ENCODE measurements at places on chromosomes 12 and 14. TPM values are rescaled to one million over a fixed set of nuclear protein-coding genes. Genes with fewer than 3 reads are reported as not detected.
A peak's percentile ranks its signal among the peaks of the same experiment; 100 is the strongest.

Gene SERPINA3
- not detected for total RNA-seq

Gene OR4K2
- total RNA-seq: not detected

Gene CFAP251
- total RNA-seq: 6.8 TPM

Gene C12orf60
- total RNA-seq: 0.32 TPM

Gene GRIN2B
- total RNA-seq: under 0.01 TPM

Gene PTPN21
- 14.2 TPM for total RNA-seq

Gene RPS6KL1
- total RNA-seq: 2.2 TPM

Gene CNTN1
- 2.6 TPM for total RNA-seq

Gene KRT82
- total RNA-seq: not detected

GRCh38 chr12:95336387-95337067 is 118.9 kb downstream of the VEZT start:
- peak; percentile 88 for DNase-seq

DNA sequence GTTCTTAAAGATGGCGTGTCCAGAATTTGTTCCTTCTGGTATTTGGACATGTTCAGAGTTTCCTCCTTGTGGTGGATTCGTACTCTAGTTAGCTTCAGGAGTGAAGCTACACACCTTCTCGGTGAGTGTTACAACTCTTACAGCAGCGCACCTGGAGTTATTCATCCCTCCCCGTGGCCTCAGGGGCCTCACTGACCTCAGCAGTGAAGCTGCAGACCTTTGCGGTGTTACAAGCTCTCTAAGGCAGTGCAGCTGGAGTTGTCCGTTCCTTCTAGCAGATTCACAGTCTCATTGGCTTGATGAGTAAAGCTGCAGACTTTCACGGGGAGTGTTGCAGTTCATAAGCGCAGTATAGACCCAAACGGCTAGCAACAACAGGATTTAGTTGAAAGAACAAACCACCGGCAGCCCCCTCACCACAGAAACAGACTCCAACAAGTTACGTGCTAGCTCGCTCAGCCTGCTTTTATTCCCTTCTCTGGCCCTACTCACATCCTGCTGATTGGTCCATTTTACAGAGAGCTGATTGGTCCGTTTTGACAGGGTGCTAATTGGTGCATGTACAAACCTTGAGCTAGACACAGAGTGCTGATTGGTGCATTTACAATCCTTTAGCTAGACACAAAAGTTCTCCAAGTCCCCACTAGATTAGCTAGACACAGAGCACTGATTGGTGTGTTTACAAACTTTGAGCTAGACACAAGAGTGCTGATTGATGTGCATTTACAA is 4.5 kb upstream of the CDKN3 start:
- DNase-seq: no peak

DNA sequence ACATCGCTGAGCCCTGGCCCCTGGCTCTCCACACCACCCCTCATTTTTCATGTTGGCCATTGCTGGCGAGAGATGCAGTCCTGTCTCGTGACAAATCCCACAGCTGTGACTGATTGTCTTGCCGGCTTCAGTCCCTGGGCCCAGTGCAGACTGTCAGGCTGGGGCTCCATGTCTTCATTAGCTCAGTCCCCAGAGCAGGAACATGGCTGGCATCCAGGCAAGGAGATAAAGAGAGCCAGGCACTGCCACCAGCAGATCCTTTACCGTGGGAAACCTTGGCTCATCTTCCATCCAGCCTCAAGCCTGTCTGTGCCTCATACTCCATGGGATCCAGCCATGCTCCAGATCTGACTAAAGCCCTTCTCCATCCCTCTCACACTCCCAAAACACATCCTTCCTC is 284.7 kb upstream of the FKBP4 start:
- DNase-seq: no peak

GRCh38 chr12:93783832-93784231 is 106.7 kb downstream of the CRADD start:
- peak; percentile 33 for DNase-seq

GRCh38 chr12:11743423-11744409 is 94.2 kb downstream of the ETV6 start:
- DNase-seq: no peak

DNA sequence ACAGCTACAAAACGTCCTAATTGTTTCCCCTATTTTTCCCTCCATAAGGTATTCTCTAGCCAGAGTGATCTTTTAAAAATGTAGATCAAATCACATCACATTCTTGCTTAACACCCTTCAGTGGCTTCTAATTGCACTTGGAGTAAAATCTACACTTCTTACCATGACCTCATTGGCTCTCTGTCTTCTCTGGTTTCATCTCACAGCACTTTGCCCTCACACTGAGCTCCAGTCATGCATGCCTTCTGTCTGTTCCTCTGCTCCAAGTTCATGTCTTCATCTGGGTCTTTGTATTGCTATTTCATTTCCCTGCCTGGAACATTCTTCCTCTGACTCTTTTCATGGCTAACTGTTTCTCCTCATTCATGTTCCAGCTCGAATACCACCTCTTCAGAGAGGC is 220.4 kb upstream of the GARIN6 start:
- DNase-seq: no peak

- DNase-seq: no peak
Measured at GRCh38 chr14:85856430-85856829, 326.5 kb downstream of the FLRT2 start.

GRCh38 chr12:104207416-104208205 is 8.0 kb upstream of the TXNRD1 start:
- DNase-seq: peak; percentile 46

- DNase-seq: no peak
Measured at GRCh38 chr14:91186515-91187066, 57.9 kb downstream of the GPR68 start.

GRCh38 chr12:116094475-116094874 is 183.0 kb downstream of the MED13L start:
- no peak for DNase-seq

DNA sequence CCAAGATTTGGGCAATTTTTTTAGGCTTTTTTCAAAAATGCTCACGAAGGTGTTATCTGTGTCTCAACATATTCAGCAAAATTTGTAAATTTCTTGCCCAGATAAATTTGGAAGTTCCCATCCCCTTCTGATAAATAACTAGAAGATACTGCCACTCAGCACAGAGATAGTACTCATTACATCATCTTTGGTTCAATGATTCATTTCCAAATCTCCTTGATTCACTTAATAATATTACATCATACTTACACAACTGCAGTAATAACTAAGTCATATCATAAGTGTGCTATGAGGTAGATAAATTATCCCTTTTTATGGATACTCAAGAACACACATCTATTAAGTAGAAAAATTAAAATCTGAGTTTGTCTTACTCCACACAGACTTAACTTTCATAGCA is 89.4 kb downstream of the RPAP3 start:
- DNase-seq: no peak

DNA sequence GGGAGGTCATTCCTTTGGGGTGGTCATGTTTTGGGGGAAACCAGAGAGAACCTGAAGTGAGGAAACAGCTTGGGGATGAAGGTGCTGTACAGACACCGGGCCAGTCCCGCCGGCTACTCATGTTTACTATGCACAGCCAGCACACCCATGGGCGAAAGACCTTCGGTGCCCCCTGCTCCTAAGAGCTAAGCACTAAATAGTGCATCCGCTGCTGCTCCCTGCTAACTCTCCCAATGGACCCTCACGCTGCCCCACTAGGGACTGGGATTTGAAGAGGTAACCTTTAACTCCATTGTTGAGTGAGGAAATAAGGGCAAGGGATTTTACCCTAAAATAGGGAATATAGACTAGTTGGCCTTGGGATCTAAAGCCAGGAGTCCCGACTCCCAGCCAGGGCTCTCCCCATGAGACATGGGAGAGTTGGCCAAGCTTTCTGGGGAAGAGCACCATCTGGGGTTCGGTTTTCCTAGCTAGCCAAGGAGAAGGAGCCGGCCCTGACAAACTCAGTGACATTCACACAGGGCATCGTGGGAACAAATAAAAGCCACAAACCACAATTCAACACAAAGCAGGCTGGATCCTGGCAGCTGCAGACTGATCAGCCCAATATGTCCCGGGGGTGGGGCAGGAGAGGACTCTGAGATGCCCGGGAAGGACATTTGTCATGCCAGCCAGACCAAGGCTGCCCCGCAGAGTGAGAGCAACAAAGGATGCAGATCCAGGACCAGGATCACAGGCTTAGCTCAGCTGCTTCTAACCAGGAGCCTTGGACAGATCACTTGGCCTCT is 91.7 kb downstream of the SINHCAF start:
- DNase-seq: no peak

- DNase-seq: no peak
Measured at GRCh38 chr14:58844544-58844943, 206.8 kb downstream of the DACT1 start.

GRCh38 chr12:95487024-95487423 is 13.1 kb downstream of the METAP2 start:
- no peak for DNase-seq

DNA sequence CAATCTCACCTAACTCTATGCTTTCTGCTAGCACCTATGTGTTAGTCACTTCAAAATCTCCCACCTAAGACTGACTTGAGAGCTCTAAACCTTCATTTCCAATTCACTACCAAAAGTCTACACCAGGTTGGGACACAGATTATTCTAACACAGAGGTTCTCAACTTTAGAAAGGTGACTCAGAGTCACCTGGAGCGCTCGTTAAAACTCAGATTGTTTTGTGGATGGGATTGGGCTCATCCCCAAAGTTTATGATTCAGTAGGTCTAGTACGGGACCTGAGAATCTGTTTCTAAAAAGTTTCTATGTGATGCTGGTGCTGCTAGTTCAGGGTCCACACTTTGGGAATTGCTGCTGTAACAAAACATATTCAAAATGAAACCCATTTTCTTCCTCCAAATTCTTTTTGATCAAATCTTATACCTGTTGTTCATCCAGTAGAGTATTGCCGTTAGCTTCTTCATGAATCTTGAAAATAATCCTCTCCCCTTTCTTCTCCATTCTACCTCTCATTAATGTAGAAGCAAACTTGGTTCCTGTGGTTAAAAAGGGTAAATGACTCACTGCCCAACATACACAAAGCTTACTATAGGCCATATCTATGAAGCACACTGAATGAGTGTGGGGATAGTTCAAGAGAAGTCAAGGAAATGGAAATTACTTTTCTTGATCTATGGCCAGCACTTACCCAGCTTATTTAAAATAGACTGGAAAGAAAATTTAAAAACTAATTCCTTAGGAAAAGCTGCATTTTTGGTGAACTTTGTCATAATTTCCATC is 206.7 kb downstream of the KIF21A start:
- DNase-seq: peak; percentile 75

GRCh38 chr14:26026384-26026783 is 571.4 kb downstream of the NOVA1 start:
- no peak for DNase-seq

- DNase-seq: no peak
Measured at GRCh38 chr12:42291680-42292079, 34.2 kb downstream of the ZCRB1 start.

GRCh38 chr14:23354990-23355389 is 2.3 kb upstream of the SLC22A17 start:
- DNase-seq: no peak

Data from fibroblast of villous mesenchyme (primary cell).